ENCODE measurements at places on chromosomes 6 and 20.

DNA sequence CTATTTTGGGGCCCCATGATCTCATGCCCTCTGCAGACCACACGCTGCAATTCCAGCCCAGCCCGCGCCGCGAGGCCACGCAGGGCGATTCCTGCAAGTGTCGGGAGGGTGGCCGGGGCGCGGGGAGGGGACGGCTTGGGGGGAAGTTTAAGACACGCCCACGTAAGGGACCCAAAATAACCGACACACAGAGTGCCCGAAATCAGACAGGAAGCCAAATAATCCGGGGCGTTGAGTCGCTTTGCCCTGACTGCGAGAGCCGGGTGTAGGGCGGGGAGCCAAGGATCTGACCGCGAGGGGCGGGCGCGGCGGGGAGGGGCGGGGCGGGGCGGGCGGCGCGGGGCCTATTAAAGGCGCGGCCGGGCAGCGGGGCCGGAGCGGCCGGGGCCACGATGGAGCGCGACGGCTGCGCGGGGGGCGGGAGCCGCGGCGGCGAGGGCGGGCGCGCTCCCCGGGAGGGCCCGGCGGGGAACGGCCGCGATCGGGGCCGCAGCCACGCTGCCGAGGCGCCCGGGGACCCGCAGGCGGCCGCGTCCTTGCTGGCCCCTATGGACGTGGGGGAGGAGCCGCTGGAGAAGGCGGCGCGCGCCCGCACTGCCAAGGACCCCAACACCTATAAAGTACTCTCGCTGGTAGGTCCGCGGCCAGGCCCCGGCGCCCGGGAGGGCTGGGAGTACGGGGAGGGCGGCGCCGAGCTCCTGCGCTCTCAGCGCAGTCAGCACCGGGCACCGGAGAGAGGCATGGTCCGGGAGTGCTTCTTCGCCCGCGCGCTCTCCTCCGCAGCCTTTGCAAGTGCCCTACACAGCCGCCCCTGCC is at the start of gene ENPP1:
Gene ENPP1 (plus strand): TSS at position 377 of the 816 bp plus-strand sequence. CDS start 16 bp downstream, at position 393.
- peak; percentile 36 for DNase-seq

GRCh38 chr6:18829272-18829870 is 442.2 kb downstream of the RNF144B start:
- no peak for DNase-seq

GRCh38 chr6:75205776-75206575 is at the start of gene COL12A1:
TSS of gene COL12A1 (minus strand) at chr6:75206053. CDS start at chr6:75202792, 3,261 bp downstream.
- no peak for DNase-seq

DNA sequence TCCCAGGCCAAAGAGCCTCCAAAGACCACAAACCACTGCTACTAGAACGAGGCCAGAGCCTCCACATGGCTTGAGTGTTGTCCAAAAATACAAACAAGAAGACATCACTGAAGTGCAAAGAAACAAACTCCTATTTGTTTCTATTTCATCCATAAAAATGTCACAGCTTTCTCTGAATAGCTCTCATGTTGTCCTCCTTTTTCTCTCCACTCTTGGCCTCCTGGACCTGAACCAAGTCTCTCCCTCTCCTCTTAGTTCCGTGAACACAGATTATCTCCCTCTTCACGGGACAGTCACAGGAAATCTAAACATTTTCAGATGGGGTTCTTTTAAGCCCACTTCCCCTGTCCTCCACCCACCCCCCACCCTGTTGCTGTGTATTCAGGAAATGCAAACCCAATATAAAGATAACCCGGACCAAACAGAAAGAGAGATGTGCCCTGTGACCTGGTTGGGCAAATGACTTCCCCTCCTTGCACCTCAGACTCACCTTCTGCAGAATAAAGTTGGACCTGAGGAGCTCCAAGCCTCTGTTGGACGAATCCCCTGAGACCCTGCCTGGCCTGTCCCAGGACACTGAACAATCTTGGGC is 75.8 kb upstream of the MRPS10 start:
- DNase-seq = no peak

- DNase-seq = no peak
Measured at GRCh38 chr20:31956556-31957526, 5.0 kb upstream of the PDRG1 start.

GRCh38 chr6:45483021-45483420 is 105.3 kb upstream of the SUPT3H start:
- no peak for DNase-seq

- no peak for DNase-seq
Measured at GRCh38 chr6:133242637-133243585, 1.8 kb downstream of the EYA4 start.

- DNase-seq = no peak
Measured at GRCh38 chr6:42572523-42572922, 8.7 kb downstream of the UBR2 start.

DNA sequence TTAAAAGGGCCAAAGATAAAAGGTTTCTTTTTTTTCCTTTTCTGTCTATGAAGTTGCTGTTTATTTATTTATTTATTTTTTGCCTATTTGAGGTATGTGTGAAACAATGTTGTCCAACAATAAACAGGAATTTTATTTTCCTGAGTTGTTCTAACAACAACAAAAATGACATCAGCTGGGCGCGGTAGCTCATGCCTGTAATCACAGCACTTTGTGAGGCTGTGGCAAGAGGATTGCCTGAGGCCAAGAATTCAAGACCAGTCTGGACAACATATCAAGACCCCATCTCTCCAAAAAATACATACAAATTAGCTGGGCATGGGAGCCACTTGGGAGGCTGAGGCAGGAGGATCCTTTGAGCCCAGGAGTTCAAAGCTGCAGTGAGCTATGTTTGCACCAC is 44.1 kb downstream of the MGME1 start:
- DNase-seq = no peak

DNA sequence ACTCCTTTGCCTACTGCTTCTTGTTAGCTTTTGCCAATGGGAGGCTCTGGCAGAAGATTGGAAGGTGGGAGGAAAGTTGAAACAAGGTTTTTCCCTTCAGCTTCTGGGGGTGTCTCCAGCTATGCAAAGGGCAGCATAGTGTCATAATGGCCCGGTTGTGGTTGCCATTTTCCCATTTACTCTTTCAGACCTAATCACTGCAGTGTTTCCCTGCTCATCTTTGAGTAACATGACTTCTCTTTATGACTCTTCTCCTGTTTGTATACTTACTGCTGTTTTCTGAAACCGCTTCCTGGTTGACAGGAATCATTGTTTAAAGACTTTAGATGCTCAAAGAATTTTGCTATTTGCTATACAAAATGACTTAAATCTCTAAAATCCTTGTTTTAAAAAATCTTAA is 19.9 kb downstream of the NRN1 start:
- no peak for DNase-seq

- DNase-seq = no peak
Measured at GRCh38 chr20:47453167-47453782, 48.4 kb upstream of the NCOA3 start.

All from activated CD8-positive, alpha-beta memory T cell treated with anti-CD3 and anti-CD28 coated beads, Interleukin-2, amount 50 U/mL, for 4 hours (primary cell).